ENCODE measurements at places on chromosomes 7 and 10.

GRCh38 chr10:80855348-80855971 lies 317.8 kb downstream of the SH2D4B start:
- no peak for DNase-seq

DNA sequence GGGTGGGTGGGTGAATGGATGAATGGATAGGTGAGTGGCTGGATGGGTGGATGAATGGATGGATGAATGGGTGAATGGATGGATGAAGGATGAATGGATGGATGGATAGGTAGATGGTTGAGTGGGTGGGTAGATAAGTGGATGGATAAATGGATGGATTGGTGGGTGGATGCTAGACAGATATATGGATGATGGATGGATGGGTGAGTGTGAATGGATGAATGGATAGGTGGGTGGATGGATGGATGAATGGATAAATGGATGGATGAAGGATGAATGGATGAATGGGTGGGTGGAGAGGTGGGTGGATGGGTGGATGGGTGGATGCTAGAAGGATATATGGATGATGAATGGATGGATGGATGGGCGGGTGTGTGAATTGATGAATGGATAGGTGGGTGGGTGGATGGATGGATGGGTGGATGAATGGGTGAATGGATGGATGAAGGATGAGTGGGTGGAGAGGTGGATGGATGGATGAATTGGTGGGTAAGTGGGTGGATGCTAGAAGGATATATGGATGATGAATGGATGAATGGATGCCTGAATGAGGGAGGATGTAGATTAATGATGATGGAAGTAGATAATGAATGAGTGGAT lies 20.4 kb downstream of the ELFN1 start:
- no peak for DNase-seq

GRCh38 chr10:49645417-49645816 lies 31.6 kb downstream of the CHAT start:
- no peak for DNase-seq

DNA sequence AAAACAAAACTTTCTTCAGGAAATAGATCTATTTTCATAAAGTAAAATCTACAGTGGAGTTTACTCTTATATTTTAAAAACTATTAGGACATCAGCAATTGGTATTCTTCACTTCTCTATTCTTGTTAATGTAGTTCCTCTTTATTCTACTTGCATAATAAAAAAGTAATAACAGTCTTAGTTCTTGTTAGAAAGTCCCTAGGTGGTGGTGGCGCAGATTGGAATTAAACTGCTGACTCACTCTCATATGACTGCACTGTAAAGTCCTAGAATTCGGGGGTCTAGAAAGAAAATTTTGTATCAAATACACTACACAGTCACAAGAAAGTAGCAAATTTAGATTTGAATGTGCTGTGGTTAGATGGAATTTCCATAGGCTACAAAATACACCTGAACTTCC lies 44.6 kb upstream of the TES start:
- no peak for DNase-seq

DNA sequence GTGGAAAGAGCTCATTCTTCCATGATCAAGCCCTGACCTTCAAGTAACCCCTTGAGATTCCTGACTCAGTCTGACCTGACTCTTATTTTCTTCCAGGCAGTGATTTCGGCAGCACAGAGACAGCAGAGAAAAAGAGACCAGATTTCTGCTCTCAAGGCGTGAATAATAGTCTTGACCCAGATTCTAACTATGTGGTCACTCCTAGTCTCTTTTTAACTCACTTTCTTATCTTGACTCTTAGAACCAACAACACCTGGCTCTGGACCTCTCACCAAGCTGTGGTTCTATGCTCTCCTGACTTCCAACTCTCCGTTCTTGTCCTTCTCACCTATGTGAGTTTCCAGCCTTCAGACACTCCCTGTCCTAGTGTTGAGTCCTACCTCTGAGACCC lies 36.9 kb upstream of the KDM7A start:
- no peak for DNase-seq

GRCh38 chr7:24054236-24054635 lies 229.8 kb upstream of the NPY start:
- no peak for DNase-seq

- DNase-seq: no peak
These were observed 192.7 kb downstream of the CELF2 start for GRCh38 chr10:11210211-11210922.

- no peak for DNase-seq
These were observed 5.9 kb downstream of the ZNF488 start for GRCh38 chr10:47378183-47378510.

DNA sequence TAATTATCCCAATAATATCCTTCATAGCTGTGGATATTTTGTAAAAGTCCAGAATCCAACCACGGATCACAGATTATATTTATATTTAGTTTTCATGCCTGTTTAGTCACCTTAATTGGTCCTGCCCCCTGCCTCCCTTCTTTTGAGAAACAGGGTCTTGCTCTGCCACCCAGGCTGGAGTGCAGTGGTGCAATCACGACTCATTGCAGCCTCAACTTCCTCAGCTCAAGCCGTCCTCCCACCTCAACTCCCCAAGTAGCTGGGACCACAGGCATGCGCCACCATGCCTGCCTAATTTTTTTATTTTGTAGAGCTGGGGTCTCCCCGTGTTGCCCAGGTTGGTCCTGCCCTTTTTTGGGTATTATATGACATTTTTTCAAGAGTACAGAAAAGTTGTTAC lies 129.4 kb downstream of the KAT6B start:
- DNase-seq: no peak

GRCh38 chr10:92810934-92811532 lies 37.3 kb upstream of the EXOC6 start:
- DNase-seq: no peak

DNA sequence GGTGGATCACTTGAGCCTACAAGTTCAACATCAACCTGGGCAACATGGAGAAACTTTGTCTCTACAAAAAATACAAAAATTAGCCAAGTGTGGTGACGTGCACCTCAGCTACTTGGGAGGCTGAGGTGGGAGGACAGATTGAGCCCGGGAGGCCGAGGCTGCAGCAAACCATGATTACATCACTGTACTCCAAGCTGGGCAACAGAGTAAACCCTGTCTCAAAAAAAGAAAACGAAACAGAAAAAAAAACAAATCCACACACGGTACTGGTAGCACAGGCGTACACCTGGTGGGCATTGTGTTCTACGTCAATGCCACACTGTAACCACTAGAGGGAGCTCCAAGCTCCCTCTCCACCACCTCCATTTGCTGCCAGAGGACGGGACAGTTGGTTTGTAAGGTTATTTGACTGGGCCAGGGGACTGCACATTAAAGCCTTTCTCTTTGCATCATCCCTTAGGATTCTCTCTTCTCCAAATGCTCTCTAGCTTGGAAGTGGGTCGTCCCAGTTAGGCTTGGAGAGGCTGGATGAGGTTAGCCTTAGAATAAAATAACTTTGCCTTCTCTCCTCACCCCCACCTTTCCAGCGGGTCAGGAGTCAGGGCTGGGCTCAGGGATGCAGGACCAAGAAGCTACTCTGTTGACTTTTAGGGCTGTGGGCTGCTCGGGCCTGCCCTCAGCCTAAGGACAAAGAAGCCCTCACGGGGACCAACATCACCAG lies 130.8 kb downstream of the SORBS1 start:
- no peak for DNase-seq

DNA sequence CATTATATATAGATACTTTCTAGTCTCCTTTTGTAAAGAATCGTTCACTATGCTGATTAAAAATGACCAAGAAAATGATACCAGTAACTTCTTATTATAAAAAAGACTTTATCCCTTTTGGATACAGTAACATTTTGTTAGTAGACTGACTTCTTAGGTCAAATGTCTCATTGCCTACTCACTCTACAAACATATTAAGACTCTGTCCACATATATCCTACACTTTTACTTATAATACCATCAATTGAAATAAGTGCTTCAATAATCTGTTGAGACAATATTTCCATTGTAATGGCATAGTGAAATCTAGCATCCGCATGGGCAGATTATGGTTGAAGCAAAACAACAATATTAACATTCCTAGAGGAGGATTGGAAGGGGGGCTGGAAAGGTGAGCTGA lies 180.6 kb downstream of the ARL4A start:
- no peak for DNase-seq

DNA sequence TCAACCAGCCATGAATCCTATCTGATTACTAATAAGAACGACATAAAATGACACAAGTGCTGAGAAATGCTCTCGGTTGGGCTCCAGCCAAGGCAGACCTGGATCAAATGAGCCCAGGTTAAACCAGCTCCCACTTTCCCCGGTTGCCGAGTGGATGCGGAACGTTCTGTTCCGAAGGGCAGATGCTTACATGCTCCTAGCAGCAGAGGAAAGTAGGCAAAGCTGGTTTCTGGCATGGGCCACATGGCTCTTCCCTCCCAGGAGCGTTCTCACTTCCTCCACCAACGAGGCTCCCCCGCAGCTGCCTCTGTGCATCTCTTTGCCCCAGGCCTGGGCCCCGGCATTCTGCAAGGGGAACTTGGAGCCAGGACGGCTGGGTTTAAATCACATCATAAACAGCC lies 61.8 kb upstream of the SDK1 start:
- DNase-seq: no peak

DNA sequence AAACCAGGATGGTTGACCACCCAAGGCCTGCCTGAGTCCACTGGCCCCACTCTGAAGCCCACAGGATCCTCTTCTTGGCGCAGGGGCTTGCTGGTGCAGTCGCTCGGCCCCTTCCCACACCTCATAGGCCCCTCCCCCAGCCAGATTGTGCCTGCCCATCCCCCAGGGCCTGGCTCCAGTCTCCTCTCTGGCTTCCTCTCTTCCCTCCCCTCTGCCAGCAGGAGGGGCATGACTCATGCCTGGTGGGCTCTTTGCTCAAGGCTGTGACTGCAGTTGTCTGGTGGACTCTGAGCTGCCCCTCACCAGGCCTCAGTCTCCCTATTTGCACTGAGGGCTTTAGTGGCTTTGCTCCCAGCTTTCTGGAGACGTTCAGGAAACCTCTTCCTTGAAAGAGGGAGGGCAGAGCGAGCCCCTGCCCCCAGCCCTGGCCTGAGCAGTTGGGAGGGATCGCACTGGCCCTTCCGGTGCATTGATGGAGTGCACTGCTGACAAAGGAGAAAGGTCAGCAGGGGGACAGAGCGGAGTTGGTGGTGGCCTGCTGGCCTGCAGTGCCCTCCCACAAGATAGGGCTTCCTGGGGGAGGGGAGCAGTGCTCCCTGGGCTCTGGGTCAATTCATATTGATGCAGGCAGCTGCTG lies 60.7 kb downstream of the ZMIZ1 start:
- no peak for DNase-seq

DNA sequence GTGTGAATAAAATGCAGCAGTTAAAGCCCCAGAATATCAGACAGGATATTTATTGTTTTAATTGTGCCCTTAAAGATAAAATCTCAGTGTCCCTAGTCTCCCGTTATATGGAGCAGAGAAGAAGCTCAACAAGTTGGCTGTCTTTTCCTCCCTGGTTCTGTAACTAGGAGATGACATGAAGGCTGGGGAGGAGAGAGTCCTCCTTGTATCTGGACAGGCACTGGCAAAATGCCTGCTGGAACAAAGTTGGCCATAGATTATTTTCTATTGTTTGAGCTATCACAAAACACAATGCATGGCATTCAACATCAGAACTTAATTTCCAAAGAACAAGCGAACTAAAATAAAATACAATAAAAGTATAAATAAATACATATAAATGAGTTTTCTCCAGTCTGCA lies 694.9 kb upstream of the KCND2 start:
- DNase-seq: no peak
